ENCODE measurements at places on chromosomes 12 and 14.

DNA sequence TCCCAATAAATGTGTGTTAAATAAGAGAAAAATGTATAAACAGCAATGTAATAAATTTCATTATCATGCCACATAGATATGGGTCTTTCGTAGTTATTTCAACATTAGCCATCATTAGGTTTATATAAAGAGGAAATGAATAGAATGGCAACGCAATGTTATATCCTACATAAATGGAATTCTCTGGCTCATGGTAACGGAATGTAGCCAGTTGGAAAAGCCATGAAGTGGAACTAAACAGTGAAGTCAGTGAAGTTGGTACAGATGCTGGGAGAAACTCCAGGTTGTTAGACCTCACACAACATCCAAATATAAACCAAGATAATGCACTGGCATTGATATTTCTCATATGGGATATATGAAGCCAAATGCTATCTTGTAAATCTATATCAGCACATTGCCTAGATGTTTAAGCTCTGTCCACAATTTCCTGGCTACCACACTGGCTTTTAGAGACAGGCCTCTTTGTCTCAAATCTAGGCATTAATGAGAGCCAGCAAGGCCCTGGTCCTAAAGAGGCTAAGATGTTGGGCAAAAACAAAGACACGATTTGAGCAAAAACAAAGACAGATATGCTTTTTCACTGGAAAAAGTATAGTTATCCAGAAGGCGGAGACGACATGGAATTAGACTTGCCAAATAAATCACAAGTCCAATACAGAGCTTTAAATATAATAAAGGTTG lies 861.0 kb downstream of the RPS29 start:
- no peaks in the 10 kb centered on the region for H3K4me1 ChIP-seq
- H3K27ac ChIP-seq: no peak overlapping the region
- H3K4me3 ChIP-seq: no peak overlapping the region
- no peaks in the 10 kb centered on the region for H3K36me3 ChIP-seq
- no peaks in the 10 kb centered on the region for H3K27me3 ChIP-seq
- no peak for DNase-seq

GRCh38 chr12:126055521-126055920 lies 990.3 kb downstream of the AACS start:
- H3K4me1 ChIP-seq: no peaks in the 10 kb centered on the region
- H3K4me3 ChIP-seq: no peak overlapping the region
- H3K27me3 ChIP-seq: no peaks in the 10 kb centered on the region
- no peaks in the 10 kb centered on the region for H3K36me3 ChIP-seq

DNA sequence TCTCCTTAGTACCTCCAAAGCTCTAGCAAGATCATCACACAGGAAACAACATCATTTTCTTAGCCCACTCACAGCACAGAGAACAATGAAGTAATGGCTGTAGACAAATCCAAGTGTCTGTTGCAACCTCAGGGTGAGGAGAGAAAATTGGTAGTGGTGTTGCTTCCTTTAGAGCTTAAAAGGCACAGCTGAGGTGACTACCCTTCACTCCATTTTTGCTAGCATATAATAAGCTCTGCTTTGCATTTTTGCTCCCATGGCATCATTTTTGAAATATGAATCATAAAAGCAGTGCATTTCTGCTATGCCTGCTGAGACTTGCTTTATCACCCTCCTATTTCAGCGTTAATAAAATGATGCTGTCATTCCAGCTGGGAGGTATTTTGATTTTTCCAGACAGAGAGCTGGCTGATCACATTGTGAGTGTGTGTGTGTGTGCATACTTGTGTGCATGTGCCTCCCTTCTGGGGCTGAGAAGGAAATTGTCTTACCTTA lies 18.5 kb upstream of the PCNX1 start:
- H3K4me3 ChIP-seq: no peak overlapping the region
- no peaks in the 10 kb centered on the region for H3K36me3 ChIP-seq
- H3K27me3 ChIP-seq: no peaks in the 10 kb centered on the region
- peak; percentile 91 for DNase-seq

DNA sequence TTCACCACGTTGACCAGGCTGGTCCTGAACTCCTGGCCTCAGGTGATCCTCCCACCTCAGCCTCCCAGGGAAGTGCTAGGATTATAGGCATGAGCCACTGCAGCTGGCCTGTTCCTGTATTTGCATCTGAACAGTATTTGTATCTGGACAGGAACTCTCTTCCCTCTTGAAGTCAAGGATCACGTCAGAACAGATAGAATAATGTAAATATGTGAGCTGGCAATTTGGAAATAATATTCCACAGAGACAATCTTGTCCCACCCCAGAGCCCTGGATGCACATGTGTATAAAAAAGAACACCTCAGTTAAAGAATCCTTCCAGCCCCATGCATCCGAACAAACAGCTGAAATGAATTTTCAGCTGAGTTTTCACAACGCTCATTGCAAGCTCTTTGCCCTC lies 118.3 kb downstream of the VEZT start:
- peaks cover 2% of the 10 kb centered on the region for H3K27me3 ChIP-seq
- H3K27ac ChIP-seq: peak overlapping the region; percentile 67
- no peak overlapping the region for H3K4me3 ChIP-seq
- H3K4me1 ChIP-seq: peaks cover 9% of the 10 kb centered on the region

GRCh38 chr12:19415563-19415962 lies 23.7 kb upstream of the AEBP2 start:
- no peak overlapping the region for H3K27ac ChIP-seq
- H3K4me1 ChIP-seq: no peaks in the 10 kb centered on the region
- H3K4me3 ChIP-seq: no peak overlapping the region
- H3K27me3 ChIP-seq: no peaks in the 10 kb centered on the region
- DNase-seq: no peak

- H3K4me3 ChIP-seq: no peak overlapping the region
- H3K27me3 ChIP-seq: no peaks in the 10 kb centered on the region
- no peaks in the 10 kb centered on the region for H3K4me1 ChIP-seq
- no peak for DNase-seq
- no peak overlapping the region for H3K27ac ChIP-seq
- no peaks in the 10 kb centered on the region for H3K36me3 ChIP-seq
Measured at GRCh38 chr12:58491306-58491705, 429.0 kb downstream of the LRIG3 start.

DNA sequence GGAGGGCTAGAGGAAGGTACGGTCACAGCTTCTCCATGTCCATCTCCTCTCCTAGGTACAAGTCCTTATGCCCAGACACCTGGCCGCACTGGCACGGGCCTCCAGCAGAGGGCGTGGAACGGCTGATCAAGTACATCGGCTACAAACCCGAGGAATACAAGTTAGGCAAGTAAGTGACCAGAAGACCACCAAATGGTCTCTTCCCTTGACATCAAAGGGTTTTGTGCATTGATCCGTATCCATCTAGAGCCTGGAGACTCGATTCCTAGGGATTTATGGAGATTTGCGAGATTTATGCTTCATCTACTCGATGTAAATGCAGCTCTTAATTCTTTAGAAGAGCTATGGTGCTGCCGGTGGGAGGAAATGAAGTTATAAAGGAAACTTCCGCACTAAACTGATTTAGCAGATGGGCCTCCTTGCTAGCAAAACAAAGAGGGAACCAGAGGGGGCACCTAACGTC lies 44.2 kb downstream of the KCTD10 start:
- H3K27me3 ChIP-seq: no peaks in the 10 kb centered on the region
- H3K4me1 ChIP-seq: no peaks in the 10 kb centered on the region
- no peak overlapping the region for H3K4me3 ChIP-seq

DNA sequence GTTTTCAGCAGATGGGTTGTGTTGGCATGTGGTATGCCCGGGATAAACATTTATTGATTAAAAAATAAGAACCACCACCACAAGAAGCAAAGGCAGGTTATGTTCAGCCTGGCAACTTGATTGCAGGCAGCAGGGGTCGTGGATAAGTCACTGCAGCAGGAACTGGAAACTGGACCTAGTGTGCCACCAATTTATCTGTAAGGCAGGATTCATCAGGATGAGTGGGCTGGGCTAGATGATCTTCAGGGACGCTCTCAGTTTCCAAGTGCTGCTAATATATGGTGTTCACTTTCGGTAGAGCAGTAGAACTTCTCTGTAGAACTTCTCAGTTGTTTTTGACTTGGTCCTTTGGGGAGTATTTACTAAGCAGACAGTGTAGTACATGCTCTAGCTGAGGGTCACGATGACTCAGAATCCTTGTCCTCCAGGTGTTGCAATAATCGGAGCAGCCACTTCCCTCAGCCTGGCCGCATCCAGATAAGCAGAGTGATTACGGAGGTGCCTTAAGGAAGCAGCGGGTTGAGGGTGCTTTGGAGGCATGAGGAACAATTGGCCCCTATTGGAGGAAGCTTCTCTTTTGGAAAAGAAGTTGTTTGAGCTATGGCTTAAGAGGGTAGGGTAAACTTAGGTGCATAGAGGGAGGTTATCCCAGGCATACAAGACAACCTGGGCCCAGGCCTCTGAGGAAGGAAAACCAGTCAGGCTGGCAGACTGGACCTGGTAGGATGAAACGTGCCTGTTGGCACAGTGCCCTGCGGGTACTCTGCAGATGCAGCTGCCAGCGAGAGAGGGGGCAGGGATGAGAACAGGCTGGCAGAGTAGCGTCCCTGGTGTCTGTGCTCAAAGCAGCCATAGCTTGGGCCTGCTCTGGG lies 104.0 kb downstream of the GPR135 start:
- no peaks in the 10 kb centered on the region for H3K27me3 ChIP-seq
- peaks cover 14% of the 10 kb centered on the region for H3K36me3 ChIP-seq
- H3K27ac ChIP-seq: no peak overlapping the region
- H3K4me3 ChIP-seq: no peak overlapping the region

- no peak overlapping the region for H3K27ac ChIP-seq
- DNase-seq: no peak
- no peak overlapping the region for H3K4me3 ChIP-seq
- H3K4me1 ChIP-seq: no peaks in the 10 kb centered on the region
Measured at GRCh38 chr12:105032703-105033357, 46.7 kb downstream of the NOPCHAP1 start.

DNA sequence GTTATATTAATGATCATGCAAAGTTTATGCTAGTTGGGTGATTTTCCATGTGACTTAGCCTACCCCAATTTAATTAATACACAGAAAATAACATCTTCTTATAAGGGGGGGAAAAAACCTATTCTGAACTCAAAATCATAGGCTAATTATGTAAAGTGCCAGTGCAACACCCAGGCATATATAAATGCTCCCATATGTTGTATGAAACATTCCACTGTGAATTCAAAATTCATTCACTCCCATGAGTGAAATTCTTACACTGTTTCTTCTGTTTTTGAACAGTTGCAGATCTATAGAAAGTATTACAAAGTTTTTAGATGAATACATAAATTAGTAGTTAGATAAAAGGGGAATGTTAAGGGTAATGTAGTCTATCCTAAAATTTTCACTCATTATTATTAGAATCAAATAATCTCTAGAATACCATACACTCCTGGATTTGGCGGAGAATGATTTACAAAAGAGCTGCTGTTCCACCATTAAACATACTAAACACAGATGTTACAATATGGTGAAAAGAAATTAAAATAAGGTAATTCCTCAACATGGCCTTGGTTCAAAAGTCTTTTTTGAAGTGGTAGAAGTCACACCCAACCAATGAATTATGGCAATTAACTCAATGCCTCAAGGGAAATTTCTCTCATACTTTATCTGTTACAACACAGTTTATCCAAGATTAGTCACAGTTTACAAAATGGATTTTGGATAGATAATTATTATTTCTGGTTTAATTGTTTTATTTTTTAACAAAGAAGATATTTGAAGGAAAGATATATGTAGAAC lies 454.1 kb upstream of the FLRT2 start:
- H3K27ac ChIP-seq: no peak overlapping the region
- no peaks in the 10 kb centered on the region for H3K27me3 ChIP-seq
- H3K4me1 ChIP-seq: no peaks in the 10 kb centered on the region
- no peak for DNase-seq
- H3K36me3 ChIP-seq: no peaks in the 10 kb centered on the region
- no peak overlapping the region for H3K4me3 ChIP-seq

GRCh38 chr14:75734854-75735253 lies 73.8 kb downstream of the TTLL5 start:
- H3K36me3 ChIP-seq: peaks cover 6% of the 10 kb centered on the region
- no peak overlapping the region for H3K27ac ChIP-seq

GRCh38 chr14:104094709-104095425 lies 9.4 kb downstream of the ASPG start:
- no peaks in the 10 kb centered on the region for H3K36me3 ChIP-seq
- H3K4me1 ChIP-seq: peaks cover 12% of the 10 kb centered on the region
- H3K27ac ChIP-seq: no peak overlapping the region

DNA sequence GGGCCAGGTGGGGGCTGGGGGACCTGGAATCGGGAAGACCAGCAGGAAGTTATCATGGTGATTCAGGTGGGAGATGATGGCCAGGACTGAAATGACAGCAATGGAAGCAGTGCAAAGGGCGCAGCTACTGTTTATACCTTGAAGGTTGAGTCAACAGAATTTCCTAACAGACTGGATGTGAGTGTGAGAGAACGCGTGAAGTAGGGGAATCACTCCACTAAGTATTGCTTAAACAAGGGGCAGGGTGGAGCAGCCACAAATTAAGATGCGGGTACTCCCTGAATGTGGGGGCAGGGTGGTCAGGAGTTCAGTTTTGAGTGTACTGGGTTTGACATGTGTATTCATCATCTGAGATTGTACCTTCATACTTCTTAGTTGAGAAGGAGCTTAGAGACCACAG lies 45.1 kb downstream of the MYF5 start:
- DNase-seq: no peak
- H3K4me3 ChIP-seq: no peak overlapping the region
- H3K4me1 ChIP-seq: no peaks in the 10 kb centered on the region
- no peaks in the 10 kb centered on the region for H3K36me3 ChIP-seq

- H3K4me3 ChIP-seq: no peak overlapping the region
- peak; percentile 46 for DNase-seq
- H3K4me1 ChIP-seq: no peaks in the 10 kb centered on the region
- H3K27ac ChIP-seq: no peak overlapping the region
- no peaks in the 10 kb centered on the region for H3K27me3 ChIP-seq
Measured at GRCh38 chr14:20697273-20698017, 8.9 kb downstream of the ANG start.

- H3K4me1 ChIP-seq: peaks cover 8% of the 10 kb centered on the region
- no peak for DNase-seq
- H3K4me3 ChIP-seq: no peak overlapping the region
- no peak overlapping the region for H3K27ac ChIP-seq
- no peaks in the 10 kb centered on the region for H3K27me3 ChIP-seq
Measured at GRCh38 chr12:93684716-93685115, 7.5 kb downstream of the CRADD start.

DNA sequence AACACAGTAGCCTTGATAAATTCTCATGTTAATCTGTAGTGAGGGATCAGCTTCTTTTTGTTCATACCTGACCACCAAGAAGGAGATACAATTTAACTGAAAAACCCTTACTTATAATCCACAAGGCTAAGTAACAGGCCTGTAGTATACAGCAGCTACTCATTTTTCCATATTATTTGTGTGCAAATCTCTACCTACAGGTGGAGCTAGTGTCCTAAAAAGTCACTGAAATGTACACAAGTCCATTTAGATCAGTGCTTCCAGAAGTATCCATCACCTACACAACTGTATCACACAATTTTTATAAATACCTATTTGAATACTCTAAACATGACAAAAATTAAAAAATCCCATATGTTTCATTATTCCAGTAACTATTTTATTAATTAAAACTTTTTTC lies 173.2 kb downstream of the SLC35F4 start:
- H3K27ac ChIP-seq: no peak overlapping the region
- H3K27me3 ChIP-seq: no peaks in the 10 kb centered on the region
- no peaks in the 10 kb centered on the region for H3K4me1 ChIP-seq
- no peaks in the 10 kb centered on the region for H3K36me3 ChIP-seq
- H3K4me3 ChIP-seq: no peak overlapping the region
